ENCODE measurements at places on chromosomes 6 and 20.

GRCh38 chr6:129866256-129866655 is 5.1 kb upstream of the TMEM244 start:
- DNase-seq: no peak

DNA sequence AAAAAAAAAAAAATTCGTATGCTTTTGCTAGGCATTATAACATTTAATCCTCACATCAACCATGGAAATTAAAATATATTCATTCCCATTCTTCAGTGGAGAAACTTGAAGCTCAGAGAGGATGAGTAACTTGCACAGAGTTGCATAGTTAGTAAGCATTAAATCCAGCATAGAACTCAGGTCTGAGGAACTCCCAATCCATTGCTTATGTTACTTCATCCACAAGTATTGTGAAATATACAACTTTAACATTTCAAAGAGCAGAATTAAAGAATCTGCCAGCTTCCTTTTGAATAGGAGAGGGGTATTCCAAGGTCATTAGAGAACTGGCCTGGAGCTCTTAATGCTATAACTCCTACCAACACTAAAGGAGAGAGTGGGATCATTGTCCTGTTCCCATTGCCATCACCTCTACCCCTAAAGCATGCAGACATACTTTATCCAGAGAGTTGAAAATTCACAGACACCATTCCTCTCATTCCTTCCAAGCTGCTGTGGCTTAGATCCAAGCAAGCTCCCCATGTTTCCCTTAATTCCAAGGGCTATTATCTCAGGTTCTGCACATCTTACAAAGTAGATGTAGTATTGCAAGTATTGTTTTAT is 91.9 kb downstream of the FLRT3 start:
- no peak for DNase-seq

- no peak for DNase-seq
These were observed 36.4 kb upstream of the UTRN start for GRCh38 chr6:144248476-144249301.

DNA sequence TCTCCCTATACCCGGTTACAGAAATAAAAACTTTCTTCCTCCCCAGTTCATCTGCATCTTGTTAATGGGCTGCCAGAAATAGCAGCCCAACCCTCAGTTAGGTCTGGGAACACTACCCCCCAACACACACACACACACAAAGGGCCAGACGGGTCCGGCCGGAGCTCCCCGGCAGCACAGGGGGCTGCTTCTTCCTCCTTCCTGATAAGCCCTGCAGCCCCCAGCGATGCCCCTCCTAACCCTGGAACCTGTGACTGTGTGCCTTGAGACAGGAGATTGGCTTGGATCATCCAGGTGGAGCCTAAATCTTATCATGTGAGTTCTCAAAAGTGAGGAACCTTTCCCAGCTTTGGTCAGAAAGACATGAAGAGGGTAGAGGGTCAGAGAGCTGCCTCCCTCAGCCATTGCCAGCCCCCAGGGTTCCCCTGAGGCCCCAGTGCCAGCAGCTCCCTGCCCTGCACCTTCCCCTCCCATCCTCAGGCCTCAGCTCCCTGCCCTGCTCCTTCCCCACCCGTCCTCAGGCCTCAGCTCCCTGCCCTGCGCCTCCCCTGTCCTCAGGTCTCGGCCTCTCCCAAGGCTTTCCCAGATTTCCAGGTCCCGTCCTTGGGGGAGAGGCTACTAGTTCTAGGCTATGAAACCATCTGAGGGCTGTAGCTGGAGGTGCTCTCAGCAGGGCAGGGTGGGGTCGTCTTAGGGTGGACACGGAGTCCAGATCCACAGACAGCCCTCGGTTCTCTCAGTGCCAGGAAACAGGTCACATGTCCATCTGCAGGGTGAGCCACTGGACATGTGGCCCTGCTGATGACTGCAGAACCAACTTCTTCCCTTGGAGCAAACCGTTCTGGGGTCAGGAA is 34.5 kb upstream of the CST7 start:
- DNase-seq: no peak

GRCh38 chr6:30752157-30752927 is 8.0 kb upstream of the IER3 start:
- peak; percentile 14 for DNase-seq

DNA sequence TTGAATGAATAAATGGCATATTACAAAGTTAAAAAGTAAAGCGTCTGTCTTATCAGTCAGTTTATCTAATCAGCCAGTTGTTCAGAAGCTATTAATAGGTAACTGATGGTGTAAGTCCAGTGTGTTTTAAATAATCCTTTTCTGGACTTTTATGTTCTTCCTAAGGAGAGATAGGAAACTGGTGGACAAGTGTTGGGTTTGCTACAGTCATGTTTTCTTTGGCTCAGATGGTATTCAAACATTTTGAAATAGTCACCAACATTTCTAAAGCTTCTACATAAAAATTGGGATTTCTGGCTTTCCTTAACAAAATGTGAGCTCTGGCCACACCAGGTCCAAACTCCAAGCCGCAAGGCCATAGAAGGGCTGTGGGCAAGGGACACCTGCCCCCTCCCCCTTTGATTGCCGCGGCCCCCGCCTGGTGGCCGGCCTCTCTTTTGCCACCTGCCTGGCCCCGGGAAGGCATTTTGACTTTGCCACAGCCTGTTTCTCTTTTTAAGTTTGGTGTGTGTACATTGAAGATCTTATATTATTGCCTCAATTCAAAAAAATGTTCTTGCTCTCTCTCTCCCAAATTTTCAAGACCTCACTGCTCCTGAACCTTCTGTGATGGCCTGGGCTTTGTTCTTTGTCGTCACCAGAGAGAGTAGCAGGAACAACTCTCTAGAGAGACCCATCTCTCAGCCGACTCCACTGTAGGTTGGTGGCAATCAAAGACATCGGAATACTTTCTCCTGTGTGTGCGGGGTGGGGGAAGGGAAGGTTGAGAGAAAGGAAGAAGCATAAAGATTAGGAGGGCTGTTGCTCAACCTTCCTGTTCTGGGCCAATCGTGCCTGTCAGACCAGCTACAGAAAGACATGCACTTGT is 84.0 kb upstream of the ZNF217 start:
- no peak for DNase-seq

Measured in hypothalamus (tissue), 51 donors.